ENCODE measurements at places on chromosomes 16 and 17.

DNA sequence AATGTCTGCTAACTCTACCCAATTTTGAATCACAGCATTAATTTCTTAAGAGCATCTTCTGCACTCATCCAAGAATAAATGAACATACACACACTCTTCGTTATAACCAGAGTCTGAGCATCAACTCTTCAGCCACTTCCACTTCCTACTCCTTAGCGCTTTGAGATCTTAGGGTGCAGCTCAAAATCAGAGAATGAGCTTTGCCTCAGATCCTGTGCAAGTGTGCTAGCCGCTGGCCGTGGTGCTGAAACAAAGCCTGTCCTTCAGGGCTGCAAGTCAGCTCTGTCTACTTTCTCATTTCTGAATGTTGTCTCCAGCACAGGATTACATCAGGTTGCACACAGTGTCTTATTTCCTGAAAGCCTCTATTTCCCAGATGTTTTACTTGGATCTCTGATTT, 165.4 kb downstream of the AIPL1 start:
- DNase-seq: no peak

- no peak for DNase-seq
Measured at GRCh38 chr17:55144518-55144917, 120.2 kb upstream of the HLF start.

GRCh38 chr17:7176841-7177190, 2.4 kb downstream of the ASGR1 start:
- no peak for DNase-seq

DNA sequence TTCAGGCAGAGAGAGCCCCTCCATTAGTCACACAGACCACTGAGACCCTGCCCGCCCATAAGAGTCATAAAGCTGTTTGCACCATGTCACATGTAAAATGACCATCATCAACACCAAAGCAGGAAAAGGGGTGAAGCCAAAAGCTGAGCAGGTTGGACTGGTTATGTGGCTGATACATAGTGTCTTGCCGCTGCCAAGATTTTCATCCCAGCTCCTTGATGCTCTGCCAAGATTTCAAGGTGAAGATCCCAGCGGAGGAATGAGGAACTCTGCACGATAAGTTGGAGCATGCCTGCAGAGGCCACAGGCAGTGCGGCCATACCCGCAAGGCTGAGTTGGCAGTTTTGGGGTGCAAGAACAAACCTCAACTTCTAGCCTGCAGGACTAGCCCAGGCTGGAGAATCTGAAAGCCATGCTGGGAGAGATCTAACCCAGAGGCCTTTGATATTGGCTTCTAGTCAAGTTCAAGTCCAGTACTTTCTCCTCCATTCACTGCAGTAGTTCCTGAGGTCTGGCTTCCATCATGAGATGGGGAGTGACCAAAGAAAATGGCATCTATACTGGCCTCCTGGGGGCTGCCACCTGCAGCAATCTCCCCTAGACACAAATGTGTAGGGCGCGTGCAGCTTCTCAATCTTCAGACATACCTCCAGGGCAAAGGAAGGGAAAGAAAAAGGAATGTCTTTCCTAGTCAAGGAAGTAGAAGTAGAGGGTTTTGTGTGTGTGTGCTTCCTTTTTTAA, 79.7 kb upstream of the NOL11 start:
- DNase-seq: no peak

GRCh38 chr16:52051414-52052172, 495.4 kb downstream of the TOX3 start:
- DNase-seq: no peak

- DNase-seq: no peak
Measured at GRCh38 chr16:57169327-57169726, 16.5 kb downstream of the PSME3IP1 start.

- DNase-seq: no peak
Measured at GRCh38 chr17:55314061-55314783, 49.5 kb downstream of the HLF start.

DNA sequence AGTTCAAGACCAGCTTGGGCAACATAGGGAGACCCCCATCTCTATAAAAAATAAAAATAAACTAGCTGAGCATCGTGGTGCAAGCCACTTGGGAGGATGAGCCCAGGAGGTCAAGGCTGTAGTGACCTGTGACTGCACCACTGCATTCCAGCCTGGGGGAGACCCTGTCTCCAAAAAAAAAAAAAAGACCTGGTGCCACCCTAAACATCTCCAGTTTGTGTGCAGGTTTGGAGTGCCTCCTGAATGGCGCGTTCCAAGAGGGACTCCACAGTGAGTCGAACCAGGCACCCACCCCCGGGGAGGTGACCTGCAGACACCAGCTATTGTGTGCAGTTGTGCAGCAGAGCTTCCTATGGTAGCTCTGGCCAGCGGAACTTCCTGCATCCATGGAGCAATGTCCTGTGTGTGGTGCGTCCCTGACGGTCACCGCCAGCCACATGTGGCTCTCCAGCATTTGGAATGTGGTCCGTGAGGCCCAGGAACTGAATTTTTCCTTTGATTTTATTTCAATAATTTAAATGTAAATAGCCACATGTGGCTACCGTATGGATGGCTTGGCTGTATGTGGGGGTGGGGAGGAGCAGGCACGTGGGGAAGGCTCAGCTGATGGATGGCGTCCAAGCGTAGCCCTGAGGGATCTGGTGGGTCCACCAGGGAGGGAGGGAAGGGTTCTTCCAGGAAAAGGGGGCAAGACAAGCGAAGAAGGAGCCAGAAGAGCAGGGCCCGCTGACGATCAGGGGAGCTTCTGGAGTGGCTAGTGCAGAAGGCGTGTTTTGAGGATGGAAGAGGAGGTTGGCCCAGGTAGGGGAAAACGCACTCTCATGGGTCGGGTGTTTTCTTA, 107.1 kb upstream of the GSE1 start:
- no peak for DNase-seq

DNA sequence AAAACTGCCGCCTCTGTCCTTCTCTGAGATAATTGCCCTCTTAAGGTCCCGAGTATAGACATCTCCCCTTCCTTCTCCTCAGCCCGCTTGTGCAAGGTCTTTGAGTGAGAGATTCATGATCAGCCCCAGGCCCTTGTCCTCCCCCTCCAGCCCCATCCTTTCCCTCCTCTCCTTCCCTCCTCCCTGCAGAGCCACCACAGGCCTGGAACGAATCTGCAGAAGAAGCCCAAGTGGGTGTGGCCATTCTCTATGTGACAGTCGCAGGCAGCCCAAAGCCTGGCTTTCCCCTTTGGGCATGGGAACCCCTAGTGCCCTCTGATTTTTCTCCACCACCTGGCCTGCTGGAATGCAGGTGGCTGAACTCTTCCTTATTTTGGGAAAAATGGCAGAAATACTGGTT, 7.2 kb upstream of the NDRG4 start:
- no peak for DNase-seq

- DNase-seq: no peak
Measured at GRCh38 chr16:7526736-7527135, 194.1 kb downstream of the RBFOX1 start.

DNA sequence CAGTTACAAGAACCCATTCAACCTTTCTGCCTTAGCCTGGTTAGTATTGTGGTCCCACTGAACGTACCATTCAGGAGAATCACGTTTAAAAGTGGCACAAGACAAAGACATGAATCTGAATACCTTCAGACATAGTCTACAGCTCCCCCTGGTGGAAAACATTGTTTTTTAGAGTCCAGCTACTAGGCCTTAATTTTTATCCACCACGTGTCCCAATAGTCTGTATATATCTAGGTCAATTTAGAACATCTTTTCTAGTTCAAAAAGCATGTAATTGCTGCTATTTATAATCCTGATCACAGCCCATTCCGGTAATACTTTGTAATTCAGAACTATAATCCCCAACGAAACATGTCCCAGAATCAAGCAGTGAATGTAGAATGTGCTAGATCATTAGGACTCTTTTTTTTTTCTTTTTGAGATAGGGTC, 13.7 kb upstream of the GUCY2D start:
- peak; percentile 77 for DNase-seq

GRCh38 chr17:73973586-73974409, 229.7 kb upstream of the RPL38 start:
- no peak for DNase-seq

DNA sequence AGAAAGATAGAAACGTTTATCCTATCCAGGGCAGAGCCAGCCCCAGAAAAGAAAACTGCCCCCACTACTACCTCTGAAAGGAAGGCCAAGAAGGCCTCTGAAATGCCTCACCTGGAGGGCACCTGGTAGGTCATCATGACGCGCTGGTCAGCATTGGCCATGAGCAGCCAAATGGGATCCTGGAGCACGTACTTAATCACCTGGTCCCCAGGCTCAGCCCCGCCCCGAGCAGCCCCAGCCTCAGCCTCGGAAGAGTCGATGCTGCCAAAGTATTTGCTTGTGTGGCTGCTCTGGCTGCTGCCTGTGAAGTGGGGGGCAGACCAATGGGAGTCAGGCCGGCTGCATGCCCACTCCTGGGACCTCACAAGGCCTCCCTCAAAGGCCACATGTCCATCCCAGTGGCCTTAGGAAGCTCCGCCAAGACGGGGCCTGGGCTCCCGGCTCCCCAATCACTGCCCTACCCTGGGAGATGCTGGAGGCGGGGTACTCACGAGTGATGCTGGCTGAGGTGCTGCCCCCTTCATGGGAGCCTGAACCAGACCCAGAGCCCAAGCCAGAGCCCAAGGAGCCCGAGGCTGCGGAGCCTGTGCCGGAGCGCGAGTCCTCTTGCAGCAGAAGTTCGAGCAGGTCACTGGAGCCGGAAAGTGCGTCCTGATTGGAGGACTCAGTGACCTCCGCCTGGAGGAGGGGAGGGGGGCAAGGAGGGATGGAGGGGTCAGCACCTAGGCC, 9.9 kb downstream of the PER1 start:
- no peak for DNase-seq

DNA sequence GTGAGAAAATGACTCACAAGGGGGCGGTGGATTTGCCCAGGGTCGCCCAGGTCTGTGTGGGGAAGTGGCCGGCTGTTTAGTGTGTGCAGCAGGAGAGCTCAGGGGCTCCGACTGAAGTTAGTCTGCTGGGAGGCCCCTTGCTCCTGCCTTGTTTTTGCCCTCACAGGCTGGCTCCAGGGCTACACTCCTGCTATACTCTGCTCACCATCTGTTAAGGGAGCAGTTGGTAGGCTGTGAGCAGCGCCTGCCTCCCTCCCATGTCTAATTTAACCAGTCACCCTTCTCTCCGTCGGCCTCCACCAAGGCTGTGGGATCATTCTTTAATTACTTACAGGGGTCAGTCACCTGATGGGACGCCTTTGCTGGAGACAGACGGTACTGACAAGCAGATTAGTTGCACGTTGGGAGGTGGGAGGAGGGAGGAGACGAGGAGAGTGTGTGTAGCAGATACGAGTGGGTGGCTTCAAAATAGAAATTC, 35.5 kb downstream of the KSR1 start:
- DNase-seq: no peak

- DNase-seq: no peak
Measured at GRCh38 chr17:70905796-70906195, 736.5 kb downstream of the KCNJ2 start.

GRCh38 chr17:34981538-34982241, 1.4 kb downstream of the LIG3 start:
- DNase-seq: no peak

- no peak for DNase-seq
Measured at GRCh38 chr17:70168044-70168976, 1.0 kb upstream of the KCNJ2 start.

GRCh38 chr17:37494401-37494831, 4.7 kb downstream of the DUSP14 start:
- no peak for DNase-seq

DNA sequence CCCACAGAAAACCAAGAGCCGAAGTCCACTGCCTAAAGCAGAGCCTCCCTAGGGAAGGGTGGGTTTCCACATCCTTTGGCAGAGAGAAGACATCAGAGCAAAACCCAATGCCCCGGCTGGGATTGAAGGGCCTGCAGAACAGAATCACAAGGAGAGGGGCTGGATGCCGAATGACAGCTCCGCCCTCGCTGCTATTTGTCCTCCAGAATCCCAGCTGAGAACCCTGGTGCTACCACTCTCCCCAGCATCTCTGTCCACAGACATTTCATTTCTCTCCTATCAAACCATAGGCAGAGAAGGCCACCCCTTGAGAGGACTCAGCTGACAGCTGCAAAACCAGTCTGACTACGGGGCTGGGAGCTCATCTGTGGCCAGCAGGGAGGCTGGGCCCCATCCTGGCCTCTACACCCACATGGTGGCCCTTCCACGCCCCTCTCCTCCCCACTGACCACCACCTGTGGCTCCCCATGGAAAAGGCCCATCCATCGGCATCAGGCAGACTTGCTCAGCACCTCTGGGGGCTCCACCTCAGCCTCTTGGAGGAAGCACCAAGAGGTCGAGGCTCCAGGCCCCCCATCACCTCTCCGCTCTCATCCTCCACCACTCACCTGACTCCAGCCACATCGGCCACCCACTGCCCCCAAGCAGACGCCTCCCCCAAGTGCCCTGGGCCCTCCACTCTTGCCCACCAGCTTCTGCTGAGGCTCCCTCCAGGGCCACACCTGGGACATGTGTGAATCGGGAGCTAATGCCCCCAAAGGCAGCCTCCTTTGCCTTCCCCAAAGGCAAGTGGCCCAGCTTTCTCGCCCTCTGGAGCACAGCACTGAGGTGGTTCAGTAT, 288.5 kb downstream of the C16orf95 start:
- no peak for DNase-seq

- no peak for DNase-seq
Measured at GRCh38 chr16:55943267-55943666, 68.1 kb upstream of the CES5A start.

GRCh38 chr17:9116861-9117568, 95.7 kb downstream of the NTN1 start:
- no peak for DNase-seq

DNA sequence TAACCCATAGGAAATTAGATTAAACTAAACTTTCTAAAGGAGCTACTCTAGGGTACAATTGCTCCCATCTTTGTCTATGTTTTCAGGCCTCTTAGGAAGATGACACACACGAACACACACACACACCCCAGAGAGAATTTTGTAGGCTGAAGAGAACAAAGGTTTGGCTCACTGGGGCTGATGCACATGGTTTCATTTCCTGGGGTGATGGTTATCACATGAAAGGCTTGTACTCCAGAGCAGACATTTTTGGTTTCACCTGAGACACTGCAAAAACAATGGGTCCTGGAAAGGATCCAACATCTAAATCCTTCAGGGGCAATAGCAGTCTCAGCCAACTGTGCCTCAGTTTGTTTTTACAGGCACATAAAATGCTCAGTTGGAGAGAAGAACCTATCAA, 62.8 kb downstream of the GRB7 start:
- peak; percentile 67 for DNase-seq

DNA sequence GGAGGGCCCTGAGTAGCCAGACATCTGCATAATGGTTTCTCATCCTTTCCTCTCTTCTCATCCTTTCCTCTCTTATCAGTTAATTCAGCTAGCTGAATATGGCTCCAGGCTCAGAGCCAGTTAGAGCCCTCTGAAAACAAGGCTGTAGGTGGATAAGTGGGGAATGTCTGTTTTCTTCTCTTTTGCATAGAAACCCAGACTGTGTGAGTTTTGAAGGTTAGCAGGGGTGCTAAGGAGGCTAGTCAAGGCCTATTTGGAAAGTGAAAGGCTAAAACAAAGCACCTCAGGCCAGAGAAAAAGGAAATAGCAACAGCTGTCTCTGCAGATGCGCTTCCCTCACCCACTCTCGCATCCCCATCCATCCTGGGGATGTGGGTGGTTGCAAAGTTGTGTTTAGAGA, 420.9 kb downstream of the SHISA9 start:
- no peak for DNase-seq
